Central memory CD4-positive, alpha-beta T cell (primary cell): ENCODE measurements at places on chromosomes 12 and 14.

GRCh38 chr14:76077340-76077739 lies 74.4 kb upstream of the GPATCH2L start:
- DNase-seq = no peak

- DNase-seq = no peak
These were observed 3.8 kb upstream of the DIO2 start for GRCh38 chr14:80215081-80215480.

GRCh38 chr12:111975161-111975931 lies 37.6 kb downstream of the TMEM116 start:
- no peak for DNase-seq

DNA sequence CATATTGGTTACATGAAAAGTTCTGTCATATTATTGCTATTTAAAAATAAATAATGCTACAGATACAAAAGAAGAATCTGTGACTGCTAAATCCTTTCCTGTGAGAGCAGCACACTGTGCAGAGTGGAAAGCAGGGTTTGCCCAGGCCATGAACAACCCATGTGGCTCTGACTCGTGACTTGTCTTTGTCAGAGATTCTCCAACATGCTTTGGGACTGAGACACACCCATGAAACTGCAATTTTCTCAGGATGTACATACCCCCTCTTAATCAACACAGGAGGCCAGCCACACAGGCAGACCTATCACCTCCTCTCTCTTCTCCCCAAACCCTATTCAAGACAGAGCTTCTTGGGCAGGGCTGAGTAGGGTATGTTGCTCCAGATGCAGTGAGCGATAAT lies 96.8 kb upstream of the NTF3 start:
- DNase-seq = no peak

GRCh38 chr12:58283553-58283952 lies 342.2 kb downstream of the ATP23 start:
- DNase-seq = no peak

GRCh38 chr14:61588419-61588901 lies 106.9 kb upstream of the HIF1A start:
- DNase-seq = no peak

DNA sequence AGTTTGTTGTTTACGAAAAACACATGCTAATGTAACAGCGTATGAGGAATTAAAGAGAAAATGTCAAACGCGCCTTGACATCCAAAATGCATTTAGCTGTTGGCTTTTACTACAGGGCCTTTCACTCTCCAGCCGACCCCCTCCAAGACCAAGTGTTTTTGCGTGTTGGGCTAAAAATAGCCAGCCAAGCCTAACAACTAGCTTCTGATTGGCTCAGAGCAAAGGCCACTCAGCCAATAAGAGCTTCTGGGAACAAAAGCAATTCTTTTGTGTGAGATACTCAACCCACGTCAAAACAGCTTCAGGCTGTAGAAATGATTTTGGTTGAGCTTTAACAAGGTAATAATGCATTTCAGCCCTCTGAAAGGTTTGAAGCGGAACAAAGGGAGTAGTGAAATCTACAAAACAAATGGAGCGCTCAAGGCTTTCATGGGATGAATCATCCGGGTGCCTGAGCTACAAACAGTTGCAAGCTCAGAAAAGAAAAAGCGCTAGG lies 198.7 kb upstream of the DCN start:
- no peak for DNase-seq

- DNase-seq = no peak
These were observed 64.2 kb upstream of the IFNG-AS1 start for GRCh38 chr12:67925077-67925476.

- DNase-seq = no peak
These were observed 21.8 kb upstream of the EGLN3 start for GRCh38 chr14:33972583-33973081.

GRCh38 chr12:1821805-1822204 lies 1.4 kb downstream of the LRTM2 start:
- no peak for DNase-seq

DNA sequence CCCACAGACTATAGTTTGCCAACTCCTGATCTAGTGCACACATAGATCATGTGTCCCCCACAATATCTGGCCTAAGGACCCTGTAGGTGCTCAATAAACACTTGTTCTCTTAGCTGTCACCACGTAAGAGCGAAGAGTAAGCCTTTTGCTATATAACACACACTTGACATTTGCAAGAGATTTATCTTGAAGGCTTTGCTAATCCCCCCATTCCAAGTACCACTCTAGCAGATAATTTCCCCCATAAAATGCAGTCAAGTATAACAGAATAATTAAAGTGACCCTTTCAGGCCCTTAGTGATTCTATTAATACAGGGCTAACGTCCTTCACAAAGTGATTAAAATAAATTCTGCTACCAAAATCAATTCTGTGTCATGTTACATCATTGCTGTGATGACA lies 87.5 kb downstream of the PLXNC1 start:
- no peak for DNase-seq

- DNase-seq = no peak
These were observed 15.0 kb downstream of the SSH1 start for GRCh38 chr12:108842361-108842760.

DNA sequence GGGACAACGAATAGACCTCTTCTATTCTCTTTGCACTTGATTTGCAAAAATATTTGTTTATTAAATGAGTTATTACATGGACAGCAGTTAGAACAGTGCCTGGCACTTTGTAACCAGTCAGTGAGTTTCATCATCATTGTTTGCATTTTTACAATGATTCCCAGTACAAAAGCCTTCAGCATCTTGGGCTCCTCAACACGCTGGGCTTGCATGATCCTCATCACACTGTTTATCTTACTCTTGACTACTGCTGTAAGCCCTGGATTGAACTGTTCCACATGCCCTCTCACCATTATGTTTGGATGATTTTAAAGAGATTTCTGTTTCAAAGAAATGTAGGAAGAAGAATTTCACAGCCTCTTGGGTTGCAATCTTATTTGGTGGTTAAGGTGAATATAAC lies 204.3 kb downstream of the PELI2 start:
- no peak for DNase-seq

- no peak for DNase-seq
These were observed 26.4 kb downstream of the C12orf71 start for GRCh38 chr12:27055966-27056365.

GRCh38 chr12:32083489-32083888 lies 23.2 kb upstream of the BICD1 start:
- no peak for DNase-seq

GRCh38 chr14:74510959-74511409 lies 17.4 kb downstream of the ISCA2 start:
- DNase-seq = no peak
